ENCODE measurements at places on chromosomes 6 and 20.

GRCh38 chr6:11700118-11700718, 78.4 kb downstream of the ADTRP start:
- no peak for DNase-seq

GRCh38 chr6:162198076-162198475, 529.5 kb downstream of the PRKN start:
- DNase-seq: no peak

DNA sequence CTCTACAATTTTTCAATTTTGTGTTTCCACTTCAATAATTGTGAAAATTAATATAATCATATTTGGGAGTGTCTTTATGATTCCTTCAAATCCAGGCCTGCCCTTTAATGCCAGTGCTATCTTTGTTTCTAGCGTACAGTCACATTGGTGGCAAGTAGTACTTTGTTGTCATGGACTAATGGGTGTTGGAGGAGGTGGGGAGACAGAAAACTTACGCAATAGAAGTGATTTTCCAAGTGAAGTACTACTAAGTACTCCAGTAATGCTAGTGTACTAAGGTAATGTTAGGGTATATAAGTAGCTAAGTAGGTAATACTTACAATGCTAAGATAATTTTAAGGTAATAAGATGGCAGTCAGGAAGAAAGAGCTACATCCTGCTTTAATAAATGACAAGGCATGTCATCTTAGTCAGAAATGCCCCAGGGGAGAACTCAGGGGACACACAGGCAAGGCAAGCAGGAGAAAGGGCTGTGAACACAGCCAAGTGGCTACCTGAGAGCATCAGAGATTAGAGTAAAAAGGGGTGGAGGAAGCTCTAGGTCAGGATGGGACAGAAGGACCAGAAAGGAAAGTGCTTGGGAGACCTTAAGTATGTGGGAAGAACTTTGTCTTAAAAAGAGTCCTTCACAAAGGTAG, 217.2 kb upstream of the PRDM1 start:
- DNase-seq: no peak

GRCh38 chr20:51593584-51593983, 51.1 kb upstream of the NFATC2 start:
- DNase-seq: no peak
